Activated T-cell treated with anti-CD3 and anti-CD28 coated beads for 48 hours (primary cell): ENCODE measurements at places on chromosomes 12 and 14.
A peak's percentile ranks its signal among the peaks of the same experiment; 100 is the strongest.

DNA sequence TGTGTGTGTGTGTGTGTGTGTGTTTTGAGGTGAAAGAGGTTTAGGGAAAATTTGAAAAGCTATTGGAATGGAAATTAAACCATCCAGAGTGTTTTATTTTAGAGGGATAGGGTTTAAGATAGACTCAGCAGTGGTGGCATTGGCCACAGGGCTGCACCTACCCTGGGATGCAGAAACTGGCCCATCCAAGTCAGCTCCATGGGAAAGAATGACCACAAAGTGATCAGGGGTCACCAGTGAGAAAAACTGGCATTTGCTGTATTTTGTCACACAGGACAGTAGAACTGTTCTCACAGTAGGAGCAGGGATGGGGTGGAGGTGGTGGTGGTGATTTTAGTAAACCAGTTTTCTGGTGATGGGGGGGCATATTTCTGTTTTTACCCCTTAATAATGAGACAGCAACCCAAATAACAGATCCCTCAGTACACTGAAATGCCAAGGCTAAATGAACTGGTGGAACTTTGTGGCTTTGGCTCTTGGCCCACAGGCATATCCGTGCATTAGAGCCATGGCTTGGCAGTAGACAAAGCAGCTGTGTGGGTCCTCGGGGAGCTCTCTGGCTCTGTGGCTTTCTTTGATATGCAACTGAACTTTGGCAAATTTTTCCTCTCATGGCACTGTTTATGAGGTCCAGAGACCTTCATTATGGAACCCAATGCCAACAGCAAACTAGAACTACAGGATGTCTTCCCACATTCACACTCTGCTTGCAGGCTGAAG, 348.3 kb downstream of the ZFP36L1 start:
- DNase-seq = no peak

DNA sequence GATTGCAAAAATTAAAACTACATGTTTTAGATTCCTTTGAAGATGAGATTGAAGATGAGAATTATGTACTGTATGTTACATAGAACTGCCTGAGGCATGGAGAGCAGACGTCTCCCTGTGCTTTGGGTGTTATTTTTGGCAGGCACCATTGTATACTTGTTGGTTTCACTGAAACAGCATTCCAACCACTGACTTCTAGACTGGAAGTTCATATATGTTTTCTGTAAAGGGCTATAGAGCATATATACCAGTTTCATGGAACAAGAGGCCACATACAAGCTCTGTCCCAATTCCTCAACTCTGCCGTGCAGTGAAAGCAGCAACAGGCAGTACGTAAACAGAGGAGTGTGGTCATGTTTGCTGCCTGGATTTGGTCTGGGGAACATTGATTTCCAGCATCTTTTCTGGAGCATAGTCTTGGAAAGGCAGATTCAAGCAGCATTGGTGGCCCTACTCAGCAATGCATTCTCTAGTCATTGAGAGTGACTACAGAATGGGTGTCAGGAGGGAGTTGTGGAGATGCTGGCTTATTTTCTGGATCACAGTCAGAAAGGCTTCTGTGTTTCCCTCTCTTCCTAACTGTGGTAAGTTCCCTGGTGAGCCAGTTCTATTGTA, 57.6 kb upstream of the CNTN1 start:
- DNase-seq = no peak

DNA sequence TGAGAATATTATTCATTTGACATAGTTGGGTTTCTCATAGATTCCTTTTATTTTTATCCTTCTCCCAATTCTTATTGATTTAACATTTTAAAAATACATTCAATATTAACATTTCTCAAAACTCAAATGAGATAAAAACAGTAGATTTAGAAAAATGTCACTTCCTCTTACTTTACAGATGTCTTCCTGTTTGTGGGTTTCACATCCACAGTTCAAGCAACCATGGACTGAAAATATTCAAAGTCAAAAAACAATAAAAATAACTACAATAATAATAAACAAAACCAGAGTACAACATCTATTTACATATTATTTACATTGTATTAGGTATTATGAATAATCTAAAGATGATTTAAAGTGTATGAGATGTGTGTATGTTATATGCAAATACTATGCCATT, 111.3 kb upstream of the SLC16A7 start:
- DNase-seq = no peak

DNA sequence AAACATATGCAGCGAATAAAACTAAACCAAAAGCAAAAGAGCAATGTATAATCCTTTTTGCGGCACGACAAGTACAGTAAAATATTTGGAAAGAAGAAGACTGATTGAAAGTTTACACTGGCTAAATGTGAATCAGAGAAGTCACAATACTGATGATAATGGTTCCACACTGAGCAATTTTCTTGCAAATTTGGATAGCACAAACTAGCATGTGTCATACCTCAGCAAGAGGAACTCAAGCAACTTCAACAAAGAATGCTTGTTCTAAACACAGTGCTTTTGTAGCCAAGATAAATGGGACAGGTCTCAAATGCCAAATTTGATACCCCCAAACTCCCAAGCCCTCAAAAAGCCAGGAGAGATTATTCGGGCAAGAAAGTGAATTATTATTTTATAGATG, 839.1 kb downstream of the GALC start:
- DNase-seq = no peak

DNA sequence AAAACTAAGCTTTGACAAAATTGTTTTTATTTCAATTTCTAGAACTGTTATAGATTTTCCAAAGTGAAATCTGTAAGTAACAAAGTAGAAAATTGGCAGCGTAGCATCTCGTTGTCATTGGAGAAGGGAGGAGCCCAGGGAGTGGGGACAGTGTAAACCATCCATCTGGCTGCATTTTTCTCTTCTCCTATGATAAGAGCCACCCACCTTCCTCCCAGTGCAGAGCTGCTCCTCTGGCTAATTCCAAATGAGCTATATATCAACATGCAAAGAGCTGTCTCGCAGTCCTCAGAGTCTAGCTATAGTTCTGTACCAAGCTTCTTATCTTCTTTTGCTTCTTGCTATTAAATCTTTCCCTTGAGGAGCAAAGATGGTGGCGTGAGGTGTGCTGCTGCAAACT, 56.6 kb downstream of the SCN8A start:
- DNase-seq = no peak

DNA sequence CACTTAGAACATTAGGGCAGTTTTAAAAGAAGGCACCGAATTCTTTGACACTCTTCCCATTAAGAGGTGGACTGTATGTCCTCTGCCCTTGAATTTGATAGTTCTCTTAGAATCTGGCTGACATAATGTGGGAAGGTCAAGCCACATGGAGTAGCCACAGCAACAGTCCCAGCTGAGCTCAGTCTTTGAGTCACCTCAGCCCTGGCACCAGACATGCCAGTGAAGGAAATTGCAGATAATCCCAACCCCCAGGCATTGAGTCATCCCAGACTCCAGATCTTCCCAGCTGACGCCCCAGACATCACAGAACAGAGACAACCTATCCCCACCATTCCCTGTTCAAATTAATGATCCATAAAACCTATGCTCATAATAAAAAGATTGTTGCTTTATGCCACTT, 83.4 kb downstream of the GTF2A1 start:
- no peak for DNase-seq

DNA sequence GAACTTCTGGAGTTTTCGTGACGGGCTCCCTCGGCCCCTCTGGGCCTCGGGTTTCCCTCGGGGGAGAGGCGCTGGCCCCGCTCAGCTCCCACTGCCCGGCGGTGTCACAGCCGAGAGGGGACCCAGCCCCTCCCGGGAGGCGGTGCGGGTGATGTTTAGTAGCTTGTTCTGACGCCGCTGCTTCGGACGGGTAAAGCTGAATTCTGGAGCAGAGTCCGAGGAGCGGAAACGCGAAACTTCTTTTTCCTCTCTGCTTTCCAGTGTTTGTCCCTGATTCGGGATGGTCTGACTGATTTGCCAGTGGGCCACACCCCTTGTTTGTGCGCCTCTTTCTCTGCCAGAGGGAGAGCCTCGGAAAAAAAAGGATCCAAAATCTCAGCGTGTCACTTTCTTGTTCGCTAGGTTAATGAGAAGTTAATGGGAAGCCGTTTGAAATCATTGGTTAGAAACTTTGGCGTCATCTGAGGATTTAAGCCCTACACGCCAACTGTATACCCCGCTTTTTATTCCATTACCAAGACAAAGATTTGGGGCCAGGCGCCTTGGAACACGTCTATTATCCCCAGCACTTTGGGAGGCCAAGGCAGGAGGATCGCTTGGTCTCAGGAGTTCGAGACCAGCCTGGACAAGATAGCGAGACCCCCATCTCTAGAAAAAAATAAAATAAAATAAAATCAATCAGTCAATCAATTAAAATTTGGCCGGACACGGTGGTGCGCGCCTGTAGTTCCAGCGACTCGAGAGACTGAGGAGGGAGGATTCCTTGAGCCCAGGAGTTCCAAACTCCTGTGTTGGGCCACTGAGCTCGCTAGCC, 756 bp downstream of the TULP3 start:
- no peak for DNase-seq

DNA sequence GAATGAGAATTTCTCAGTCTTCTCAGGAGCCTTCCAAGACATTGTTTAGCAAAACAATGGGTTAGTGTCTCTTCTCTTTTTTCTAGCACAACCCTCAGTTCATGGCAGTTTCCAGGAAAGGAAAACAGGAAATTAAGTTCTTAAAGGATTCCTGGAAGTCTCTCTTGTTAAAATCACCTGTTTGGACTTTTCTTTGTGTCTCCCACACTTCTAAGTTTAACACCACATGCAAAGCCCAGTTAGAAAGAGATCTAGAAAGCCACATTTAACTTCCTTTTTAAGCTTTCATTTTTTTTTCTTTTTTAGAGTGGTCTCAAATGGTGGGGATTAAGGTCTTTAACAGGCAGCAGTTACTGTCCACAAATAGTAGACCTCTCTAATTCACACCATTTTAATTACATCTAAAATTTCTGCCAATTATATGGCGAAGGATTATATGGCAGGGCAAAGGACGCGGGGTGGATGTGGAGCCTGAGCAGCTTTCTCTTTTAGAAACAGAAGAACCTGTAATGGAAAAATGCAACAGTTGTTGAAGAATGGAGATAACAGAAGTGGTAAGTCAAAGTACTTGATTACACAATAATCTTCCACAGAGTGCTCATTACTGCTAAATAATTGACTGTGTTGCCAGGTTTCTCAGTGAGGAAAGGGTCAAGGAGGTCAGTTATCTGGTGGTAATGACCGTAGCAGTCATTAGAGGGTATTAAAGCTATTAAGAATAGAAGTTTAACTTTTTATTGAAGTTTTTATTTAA, 298.6 kb downstream of the AKAP6 start:
- DNase-seq = no peak

- no peak for DNase-seq
Measured at GRCh38 chr12:3641428-3642018, 111.4 kb downstream of the CRACR2A start.

DNA sequence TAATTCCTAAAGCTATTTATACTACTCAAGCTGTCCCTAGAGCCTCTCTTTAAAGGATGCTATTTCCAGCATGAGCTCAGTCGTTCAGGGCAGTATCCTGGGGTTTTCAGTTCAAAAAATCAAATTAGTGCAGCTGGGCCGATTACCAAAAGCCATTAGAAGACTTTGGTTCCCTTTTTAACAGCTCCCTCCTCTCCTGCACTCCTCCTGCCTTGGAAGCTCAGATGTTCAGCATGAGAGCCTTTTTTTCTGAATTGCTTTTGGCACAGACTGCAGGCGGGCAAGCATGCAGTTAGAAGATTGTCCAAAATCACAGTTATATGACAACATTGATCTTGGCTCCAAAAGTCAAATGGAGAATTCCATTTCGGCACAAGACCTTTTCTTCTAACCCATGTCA, 179.6 kb downstream of the SLC35F4 start:
- no peak for DNase-seq

GRCh38 chr12:6902448-6902847, 2.2 kb upstream of the LRRC23 start:
- no peak for DNase-seq

DNA sequence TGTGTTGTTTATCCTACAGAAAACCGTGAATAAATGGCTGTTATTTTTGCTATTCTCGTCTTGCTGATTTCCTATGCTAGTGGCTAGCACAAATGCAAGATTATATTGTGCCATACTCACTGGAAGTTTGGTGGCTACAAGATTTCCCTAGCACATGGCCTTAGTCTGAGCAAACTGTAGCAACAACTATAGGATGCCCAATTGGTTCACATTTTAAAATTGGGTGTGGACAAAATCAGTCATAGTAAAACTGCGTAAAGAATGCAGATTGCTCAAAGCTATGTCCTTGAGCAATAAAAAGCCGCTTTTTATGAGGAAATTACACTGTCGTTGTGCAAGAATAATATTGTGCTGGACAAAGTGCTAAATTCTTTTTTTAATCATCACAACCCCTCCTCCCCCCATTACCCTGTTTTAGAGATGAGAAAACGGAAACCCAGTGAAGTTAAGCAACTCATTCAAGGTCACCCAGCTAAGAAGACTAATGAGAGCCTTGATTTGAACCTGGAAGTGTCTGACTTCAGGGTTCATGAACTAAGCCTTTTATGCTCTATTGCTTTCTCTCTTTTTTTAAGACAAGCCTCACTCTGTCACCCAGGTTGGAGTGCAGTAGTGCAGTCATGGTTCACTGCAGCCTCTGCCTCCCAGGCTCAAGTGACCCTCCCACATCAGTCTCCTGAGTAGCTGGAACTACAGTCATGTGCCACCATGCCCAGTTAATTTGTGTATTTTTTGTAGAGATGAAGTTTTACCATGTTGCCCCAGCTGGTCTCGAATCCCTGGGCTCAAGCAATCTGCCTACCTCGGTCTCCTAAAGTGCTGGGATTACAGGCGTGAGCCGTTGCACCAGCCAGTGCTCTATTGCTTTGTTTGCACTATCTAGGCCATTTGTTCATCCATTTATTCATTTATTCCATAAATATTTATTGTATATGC, 73.6 kb downstream of the SRGAP1 start:
- DNase-seq = no peak

GRCh38 chr12:19230896-19231295, 101.4 kb downstream of the PLEKHA5 start:
- no peak for DNase-seq

DNA sequence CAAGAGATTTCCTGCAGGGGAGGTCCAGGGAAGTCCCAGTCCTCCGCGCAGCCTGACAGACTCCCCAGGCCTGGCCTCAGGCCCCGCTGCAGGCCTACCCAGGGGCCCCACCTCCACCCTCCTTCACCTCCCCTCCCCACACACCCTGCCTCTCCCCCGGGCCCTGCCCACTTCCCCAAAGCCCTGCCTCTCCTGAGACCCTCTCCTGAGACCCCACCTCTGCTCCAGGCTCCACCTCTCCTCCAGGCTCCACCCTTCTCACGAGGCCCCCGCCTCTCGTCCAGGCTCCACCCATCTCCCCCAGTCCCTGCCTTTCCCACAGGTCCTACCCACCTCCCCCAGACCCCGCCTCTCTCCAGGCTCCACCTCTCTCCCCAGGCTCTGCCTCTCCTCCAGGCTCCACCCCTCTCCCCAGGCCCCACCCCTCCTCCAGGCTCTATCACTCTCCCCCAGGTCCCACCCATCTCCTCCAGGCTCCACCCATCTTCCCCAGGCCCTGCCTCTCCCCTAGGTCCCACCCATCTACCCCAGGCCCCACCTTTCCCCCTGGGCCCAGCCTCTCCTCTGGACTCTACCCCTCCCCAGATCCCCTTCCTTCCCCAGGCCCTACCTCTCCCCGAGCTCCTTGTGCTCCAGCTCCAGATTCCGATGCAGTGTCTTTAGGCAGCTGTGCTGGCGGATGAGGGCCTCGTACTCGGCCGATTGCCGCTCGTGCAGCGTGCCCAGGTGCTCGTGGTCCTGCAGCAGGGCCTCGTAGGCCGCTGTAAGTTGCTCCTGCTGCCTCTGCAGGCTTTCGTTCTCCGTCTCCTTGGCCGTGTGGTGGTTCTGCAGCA, 58.8 kb upstream of the GPR68 start:
- peak; percentile 84 for DNase-seq
